ENCODE measurements at places on chromosomes 1 and 21.

DNA sequence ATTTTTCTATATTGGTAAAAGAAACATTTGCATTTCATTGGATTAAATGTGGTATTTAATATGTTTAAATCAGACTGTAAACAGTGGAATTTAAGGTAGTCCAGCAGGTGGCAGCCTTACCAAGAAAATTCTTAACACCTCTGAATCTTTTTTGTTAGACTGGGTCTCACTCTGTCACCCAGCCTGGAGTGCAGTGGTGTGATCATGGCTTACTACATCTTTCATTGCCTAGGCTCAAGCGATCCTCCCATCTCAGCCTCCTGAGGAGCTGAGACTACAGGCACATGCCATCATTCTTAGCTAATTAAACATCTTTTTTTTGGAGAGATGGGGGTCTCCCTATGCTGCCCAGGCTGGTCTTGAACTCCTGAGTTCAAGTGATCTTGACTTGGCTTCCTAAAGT, 98.8 kb downstream of the RABGAP1L start:
- no peak for DNase-seq

GRCh38 chr1:65082346-65083040, 65.5 kb upstream of the AK4 start:
- no peak for DNase-seq

DNA sequence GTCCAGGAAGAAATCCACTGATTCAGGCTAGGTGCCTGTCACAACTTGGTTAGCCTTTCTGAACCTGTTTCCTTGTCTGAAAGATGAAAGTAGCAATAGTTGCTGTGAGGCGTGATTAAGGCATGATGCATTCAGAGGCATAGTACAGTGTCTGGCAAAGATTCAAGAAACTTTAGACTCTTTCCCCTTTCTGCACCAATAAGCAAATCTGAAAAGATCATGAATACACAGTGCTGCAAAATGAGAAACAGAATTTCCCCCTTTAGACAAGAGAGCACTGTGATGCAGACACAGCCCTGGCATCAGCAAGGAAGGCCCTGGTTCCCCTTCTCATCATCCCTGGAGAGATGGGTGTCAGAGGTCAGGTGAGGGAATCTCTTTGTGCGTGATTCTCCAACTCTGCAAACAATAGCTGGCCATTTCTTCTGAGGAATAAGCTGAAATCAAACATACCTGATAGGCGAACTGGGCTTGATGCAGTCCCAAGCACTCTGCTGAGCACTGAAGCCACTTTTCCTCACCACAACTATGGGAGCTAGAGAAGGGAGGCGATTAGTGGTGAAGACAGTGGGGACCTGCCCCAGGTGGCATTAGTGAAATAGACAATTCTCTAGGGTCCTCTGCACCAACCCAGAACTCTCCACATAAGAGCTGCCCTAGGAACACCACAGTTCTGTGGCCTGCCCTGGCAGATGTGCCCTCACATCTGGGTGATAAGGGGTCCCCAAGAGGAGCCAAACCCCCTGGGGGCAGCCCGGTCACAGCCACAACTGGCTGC, 41.7 kb downstream of the ITPKB start:
- DNase-seq = no peak

DNA sequence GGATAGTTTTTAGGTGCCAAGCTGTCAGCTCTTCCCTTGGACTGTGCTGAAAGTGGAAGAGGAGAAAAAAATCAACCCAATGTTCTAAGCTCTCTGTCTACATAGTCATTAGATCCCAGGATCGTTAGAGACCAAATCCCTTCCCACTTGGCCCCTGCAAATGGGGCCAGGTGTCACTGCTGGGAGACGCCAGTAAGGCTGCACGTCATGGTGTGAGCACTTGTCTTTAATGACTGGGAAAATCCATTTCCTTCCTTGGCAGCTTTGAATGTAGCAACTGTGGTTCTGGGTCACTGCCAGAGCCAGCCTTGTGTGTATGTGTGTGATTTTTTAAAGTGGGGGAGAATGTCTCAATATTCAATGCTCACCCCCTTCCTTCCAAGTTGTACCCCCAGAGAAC, 59.9 kb downstream of the MAN1C1 start:
- DNase-seq = peak; percentile 49

DNA sequence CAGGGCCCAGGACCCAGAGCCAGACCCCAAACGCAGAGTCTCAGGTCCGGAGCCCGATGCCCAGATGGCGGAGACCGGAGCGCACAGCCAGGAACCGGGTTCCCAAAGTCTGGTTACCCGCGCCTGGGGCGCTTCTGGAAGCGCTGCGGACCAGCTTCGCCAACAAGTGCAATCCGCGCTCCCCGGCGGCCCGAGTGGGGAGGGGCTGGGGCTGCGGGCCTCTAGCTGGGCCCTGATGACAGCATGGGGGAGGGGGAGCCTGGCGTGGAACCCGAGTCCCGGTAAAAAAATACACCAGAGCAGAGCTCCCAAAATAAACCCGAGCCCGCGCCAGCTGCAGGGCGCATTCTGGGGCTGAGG, 494 bp downstream of the NT5C1A start:
- no peak for DNase-seq

DNA sequence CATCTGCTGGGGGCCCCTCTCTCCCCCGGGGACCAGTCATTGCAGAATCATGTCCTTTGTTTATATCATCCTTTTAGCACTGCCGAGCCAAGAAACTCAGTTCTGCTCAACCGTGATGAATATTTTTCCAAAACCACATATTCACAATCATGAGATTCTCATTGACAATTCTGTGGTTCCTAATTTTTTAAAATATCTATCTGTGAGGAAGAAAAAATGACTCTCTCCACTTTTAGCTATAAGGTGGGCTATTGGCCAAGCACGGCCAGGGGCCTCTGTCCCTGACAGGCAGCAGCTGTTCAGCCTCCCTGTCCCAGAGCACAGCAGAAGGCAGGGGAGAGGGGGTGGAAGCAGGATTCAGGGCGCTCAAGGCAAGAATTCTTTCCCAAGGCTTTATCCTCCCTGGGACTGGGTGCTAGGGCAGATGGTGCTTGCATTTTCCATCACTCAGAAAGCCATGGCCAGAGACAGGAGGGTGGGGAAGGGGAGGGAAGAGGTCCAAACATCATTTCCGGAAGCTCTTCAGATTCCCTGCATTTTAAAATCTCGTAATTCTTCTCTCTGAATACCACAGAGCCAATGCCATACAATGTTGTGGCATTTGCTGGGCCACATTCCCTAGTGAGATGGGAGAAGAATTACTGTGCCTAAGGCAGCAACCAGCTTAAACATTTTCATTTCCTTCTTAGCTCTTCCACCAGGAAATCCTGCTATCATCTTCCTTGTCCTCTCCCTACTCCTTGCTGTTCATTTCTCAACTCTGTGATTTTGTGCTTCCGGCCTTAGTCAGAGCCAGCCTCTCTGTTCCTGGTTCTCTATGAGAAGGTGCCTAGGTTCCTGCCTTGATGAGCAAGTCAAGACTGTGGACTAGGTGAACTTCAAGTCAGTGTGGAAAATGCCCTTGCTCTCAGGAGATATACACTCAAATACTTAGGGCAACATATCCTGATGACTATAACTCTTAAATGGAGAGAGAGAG, 60.3 kb downstream of the KCNJ6 start:
- DNase-seq = no peak

- no peak for DNase-seq
Measured at GRCh38 chr1:171434717-171435346, 50.5 kb upstream of the PRRC2C start.

GRCh38 chr1:205451759-205452164, 4.1 kb downstream of the BLACAT1 start:
- DNase-seq = no peak

GRCh38 chr1:12052008-12052573, 11.0 kb upstream of the TNFRSF8 start:
- no peak for DNase-seq

GRCh38 chr1:93148001-93148400, 32.2 kb downstream of the TMED5 start:
- no peak for DNase-seq

DNA sequence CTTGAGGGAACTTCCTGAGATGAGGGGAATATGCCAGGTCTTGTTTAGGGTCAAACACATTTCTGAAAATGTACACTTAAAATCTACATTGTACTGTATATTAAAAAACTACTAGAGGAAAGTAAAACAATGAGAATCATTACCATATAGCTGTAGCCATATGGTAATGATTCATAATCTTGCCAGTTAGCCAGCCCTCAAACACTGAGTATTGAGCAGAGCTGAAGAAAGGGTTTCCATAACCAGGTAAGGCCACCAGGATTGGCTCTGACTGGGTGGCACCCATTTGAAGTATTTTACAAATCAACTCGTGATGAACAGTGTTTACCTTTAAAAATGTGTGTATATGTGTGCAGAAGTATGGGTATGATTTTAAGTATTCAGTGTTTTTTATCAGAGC, 226.7 kb downstream of the SLC45A1 start:
- DNase-seq = no peak

DNA sequence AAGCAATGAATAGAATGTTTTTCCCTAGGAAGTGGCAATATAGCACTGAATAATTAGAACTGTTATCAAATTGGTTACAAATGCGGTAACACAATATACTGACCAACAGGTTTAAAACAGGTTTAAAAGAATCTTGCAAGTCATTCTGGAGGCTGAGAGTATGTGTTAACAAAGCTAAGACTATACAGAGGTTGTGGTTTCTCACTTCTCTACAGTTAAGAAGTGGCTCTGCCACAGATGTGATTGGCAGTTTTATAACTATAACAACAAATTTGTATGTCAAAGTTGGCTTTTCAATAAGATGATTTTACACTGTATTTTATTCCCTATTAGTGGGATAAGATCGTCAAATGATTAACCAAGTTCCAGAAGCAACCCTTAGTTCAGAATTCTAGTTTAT, 7.1 kb downstream of the ANGEL2 start:
- no peak for DNase-seq

DNA sequence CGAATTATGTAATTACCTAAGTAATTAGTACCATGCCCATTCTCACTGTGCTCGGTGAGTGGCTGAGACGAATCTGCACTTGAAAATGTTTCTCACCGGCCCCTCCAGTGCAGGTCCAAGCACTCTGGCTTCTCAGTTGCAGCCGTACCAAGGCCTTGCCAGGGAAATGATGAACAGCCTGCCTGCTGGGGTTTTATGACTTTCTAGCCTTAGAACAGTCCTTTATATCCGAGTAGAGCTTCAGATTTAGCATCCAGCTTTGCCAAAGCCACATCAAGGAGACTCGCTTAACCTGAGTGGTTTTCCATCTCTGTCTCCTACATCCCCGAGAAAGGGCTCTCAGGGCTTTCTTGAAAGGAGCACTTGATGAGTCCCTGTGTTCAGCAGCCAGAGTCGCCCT, 83.4 kb downstream of the GREM2 start:
- no peak for DNase-seq

- no peak for DNase-seq
Measured at GRCh38 chr1:152869808-152870419, 8.2 kb upstream of the SMCP start.

DNA sequence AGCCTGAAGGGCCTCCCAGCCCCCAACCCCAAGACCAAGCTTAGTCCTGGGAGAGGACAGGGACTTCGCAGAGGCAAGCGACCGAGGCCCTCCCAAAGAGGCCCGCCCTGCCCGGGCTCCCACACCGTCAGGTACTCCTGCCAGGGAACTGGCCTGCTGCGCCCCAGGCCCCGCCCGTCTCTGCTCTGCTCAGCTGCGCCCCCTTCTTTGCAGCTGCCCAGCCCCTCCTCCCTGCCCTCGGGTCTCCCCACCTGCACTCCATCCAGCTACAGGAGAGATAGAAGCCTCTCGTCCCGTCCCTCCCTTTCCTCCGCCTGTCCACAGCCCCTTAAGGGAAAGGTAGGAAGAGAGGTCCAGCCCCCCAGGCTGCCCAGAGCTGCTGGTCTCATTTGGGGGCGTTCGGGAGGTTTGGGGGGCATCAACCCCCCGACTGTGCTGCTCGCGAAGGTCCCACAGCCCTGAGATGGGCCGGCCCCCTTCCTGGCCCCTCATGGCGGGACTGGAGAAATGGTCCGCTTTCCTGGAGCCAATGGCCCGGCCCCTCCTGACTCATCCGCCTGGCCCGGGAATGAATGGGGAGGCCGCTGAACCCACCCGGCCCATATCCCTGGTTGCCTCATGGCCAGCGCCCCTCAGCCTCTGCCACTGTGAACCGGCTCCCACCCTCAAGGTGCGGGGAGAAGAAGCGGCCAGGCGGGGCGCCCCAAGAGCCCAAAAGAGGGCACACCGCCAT, 21.9 kb upstream of the ARF1 start:
- DNase-seq = no peak

DNA sequence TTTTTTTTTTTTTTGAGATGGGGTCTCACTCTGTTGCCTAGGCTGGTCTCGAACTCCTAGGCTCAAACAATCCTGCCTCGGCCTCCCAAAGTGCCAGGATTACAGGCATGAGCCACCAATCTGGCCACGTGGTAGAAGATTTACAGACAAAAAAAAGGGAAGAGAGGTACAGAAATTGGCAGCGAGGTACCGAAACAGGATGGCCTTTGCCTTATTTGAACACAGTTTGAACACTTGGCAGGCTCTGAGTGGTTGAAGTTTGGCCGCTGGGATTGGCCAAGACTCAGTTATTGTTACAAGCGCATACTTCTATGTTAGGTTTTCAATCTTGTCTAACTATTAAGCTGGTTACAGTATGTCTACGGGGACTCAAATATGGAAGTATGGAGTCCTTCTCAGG, 6.2 kb upstream of the AADACL4 start:
- DNase-seq = no peak

DNA sequence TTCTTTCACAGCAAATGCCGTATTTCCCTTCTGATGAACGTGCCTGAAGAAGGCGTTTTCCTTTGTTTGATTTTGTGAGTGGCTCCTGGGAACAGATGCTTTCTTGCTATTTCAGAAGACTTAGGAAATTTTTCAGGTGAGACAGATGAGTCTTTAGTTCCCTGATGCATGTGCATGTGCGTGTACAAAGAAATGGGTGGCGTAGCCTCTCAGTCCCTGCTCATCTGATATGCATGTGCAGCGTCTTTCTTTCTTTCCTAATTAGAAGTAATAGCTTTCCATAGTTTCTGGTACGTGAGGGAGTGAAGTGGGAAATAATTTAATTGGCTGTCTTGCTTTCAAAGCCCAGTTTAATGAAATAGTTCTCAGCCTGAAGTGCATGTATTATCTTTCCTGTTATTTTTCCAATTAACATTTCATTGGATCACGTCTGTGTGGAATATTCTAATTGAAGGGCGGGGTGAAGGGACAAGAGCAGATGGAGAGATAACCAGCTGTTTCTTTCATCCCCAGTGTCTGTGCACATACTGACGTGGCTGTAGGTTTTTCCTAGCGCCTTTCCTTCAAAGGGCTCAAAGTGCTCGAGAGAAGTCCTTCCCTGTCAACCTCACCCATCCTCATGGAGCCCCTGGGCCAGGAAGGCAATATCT, 104.3 kb downstream of the FAM78B start:
- no peak for DNase-seq

- DNase-seq = no peak
Measured at GRCh38 chr1:8423269-8423691, 105.4 kb downstream of the SLC45A1 start.

- no peak for DNase-seq
Measured at GRCh38 chr1:76591963-76592362, 275.3 kb upstream of the ST6GALNAC5 start.

Measured in NCI-H1436 treated with DMSO at 0.1 percent for 48 hours (cell line).